Non-pigmented ciliary epithelial cell (primary cell): ENCODE measurements at places on chromosomes 6 and 20.

DNA sequence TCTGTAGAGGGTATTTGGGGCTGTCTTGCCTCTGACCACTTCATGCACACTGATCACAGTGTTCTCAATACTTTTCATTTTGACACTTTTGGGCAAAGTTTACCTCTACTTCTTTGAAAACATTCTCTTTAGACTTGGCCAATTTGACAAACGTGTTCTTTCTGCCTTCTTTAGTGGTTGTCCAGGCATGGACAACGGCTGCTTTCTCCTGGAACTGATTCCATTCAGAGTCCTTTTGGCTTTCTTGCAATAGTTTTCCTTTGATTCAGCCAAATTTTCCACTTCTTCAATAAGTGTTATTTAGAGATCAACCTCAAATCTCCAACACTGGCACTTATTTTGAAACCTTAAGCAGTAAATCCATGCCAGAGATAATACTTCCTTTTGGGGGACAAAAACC lies 6.7 kb upstream of the CST9 start:
- DNase-seq = no peak

GRCh38 chr6:111980143-111980542 lies 73.8 kb upstream of the CCN6 start:
- DNase-seq = no peak

GRCh38 chr6:125882243-125882642 lies 74.3 kb upstream of the HINT3 start:
- DNase-seq = no peak

DNA sequence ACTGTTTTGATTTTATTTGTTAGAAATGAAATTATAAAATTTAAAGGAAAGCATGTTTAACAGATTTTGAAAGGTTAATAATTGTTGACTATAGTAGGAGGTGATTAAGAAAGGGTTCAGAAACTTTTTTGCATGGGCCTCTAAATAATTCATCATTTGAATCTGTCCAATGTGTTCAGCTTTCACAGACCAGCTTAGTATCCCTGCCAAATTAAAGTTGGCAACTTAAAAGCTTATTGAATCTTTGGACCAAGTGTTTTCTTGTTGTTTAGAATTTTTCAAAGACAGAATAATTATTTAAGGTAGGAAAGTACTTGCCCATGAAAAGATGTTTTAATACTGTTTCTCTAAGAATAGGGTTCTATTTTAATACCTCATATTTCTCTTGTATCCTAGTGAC lies 466.0 kb downstream of the GJA1 start:
- no peak for DNase-seq

DNA sequence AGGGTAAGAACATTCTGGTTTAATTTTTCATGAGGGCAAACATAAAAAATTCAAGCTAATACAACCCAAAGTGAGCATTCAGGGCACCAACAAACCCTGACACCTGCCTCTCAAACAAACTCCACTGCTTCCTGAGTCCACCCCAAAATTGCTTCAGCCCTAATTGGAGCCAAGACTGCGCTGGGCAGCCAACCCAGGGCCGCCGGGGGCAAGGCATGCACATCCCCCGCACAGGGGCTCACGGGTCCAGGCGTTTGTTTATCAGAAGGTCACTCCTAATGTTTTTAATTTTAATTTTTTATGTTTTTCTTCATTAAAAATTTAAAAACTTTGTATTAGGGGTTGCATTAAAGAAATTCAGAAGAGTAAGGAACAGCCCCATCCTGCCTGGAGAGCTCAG lies 459.1 kb upstream of the CDH4 start:
- DNase-seq = no peak
